Breast epithelium (tissue), 4 donors: ENCODE measurements at places on chromosomes 3 and 15. TPM values are rescaled to one million over a fixed set of nuclear protein-coding genes. Genes with fewer than 3 reads are reported as not detected.

DNA sequence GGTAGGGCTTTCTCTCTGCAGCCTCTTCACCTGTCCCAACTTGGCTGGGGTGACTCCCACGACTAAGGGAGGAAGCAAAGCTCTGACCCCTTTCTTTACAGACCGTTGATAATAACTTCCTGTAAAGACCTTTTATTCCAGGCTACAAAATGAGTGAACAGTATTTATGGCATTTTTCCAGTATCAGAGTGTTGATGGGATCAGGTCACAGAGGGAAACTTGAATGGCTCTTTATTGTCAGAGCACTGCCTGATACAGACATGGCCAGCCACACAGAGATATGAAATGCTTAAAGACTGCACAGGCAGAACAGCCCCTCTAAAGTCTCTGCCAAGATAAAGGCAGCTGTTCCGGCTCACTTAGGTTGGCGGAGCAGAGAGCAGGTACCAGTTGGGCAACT lies 1033.9 kb upstream of the NR2F2 start:
- H3K4me3 ChIP-seq, result no peak overlapping the region
- H3K36me3 ChIP-seq, result no peaks in the 10 kb centered on the region
- DNase-seq, result no peak
- H3K27ac ChIP-seq, result no peak overlapping the region
- H3K27me3 ChIP-seq, result no peaks in the 10 kb centered on the region

DNA sequence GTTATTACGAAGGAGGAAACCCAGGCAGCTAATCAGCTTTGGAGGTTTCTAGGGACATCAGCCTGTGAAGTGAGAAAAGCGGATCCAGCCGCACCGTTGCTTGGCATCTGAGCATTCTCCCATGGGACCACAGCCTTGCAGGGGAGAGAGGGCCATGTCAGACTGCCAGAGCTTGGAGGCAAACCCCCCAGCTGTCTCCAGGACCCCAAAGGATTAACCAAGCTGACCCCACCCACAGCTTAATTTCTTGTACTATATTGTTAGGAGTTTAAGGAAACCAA lies 5.1 kb downstream of the IGDCC3 start:
- no peak overlapping the region for H3K27ac ChIP-seq
- H3K4me3 ChIP-seq, result no peak overlapping the region
- H3K4me1 ChIP-seq, result no peaks in the 10 kb centered on the region
- H3K36me3 ChIP-seq, result no peaks in the 10 kb centered on the region
- peaks cover 25% of the 10 kb centered on the region for H3K27me3 ChIP-seq

Gene FSTL1
- 1,263 TPM for total RNA-seq

Gene HACL1
- 28.8 TPM for total RNA-seq

- H3K36me3 ChIP-seq, result peaks cover 3% of the 10 kb centered on the region
- no peak overlapping the region for H3K27ac ChIP-seq
- no peaks in the 10 kb centered on the region for H3K4me1 ChIP-seq
- no peak for DNase-seq
- no peak overlapping the region for H3K4me3 ChIP-seq
These were observed 28.9 kb downstream of the CFAP91 start for GRCh38 chr3:119731560-119732343.

Gene TSEN2
- 20.0 TPM for total RNA-seq

- H3K27me3 ChIP-seq, result no peaks in the 10 kb centered on the region
- H3K27ac ChIP-seq, result no peak overlapping the region
- no peak overlapping the region for H3K4me3 ChIP-seq
- DNase-seq, result no peak
- H3K4me1 ChIP-seq, result no peaks in the 10 kb centered on the region
These were observed 75.1 kb downstream of the FOXB1 start for GRCh38 chr15:60079210-60079609.

Gene RSL24D1
- 97.9 TPM for total RNA-seq

DNA sequence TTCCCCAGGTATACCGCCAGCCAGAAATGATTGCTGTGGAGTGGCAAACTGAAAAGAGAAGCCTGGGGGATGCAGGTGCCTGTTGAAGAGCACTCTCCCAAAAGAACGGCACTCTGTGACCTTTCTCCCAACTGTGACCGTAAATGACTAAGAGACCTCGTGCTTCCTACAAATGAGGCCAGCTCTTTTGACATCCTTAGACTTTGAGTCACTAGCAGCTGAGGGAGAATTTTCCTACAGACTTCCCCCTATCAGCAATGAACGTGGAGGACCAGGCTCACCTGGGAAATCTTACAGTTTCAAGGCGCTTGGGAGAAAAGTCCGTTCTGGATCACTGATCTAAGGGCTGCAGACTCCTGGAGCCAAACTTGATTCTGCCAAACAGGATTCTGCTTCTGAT lies 8.6 kb downstream of the AQP9 start:
- H3K27me3 ChIP-seq, result no peaks in the 10 kb centered on the region
- H3K36me3 ChIP-seq, result no peaks in the 10 kb centered on the region
- no peaks in the 10 kb centered on the region for H3K4me1 ChIP-seq
- no peak for DNase-seq
- H3K4me3 ChIP-seq, result no peak overlapping the region
- H3K27ac ChIP-seq, result no peak overlapping the region

DNA sequence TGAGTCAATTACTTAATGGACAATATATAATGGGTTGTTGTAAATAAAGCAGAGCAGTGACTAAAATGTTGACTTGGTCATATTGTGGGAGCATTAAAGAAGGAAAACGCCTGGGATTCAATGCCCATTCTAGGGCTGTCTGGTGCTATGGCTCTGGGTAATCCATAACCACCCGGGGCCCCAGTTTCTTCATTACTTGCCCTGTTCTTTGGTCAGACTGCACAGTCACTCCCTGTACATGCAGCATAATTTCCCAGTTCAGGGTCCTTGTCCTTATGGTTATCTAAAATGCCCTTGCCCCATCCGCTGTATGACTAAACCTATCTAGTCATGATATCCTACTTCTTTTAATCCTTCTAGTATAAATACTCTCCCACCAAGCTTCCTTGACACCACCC lies 27.5 kb upstream of the DENND4A start:
- no peak overlapping the region for H3K27ac ChIP-seq
- H3K4me1 ChIP-seq, result no peaks in the 10 kb centered on the region
- no peaks in the 10 kb centered on the region for H3K36me3 ChIP-seq
- no peak for DNase-seq
- H3K4me3 ChIP-seq, result no peak overlapping the region

GRCh38 chr3:126972866-126973265 lies 10.0 kb upstream of the PLXNA1 start:
- H3K27ac ChIP-seq, result peak overlapping the region; percentile 62
- no peaks in the 10 kb centered on the region for H3K4me1 ChIP-seq
- no peaks in the 10 kb centered on the region for H3K27me3 ChIP-seq
- DNase-seq, result no peak
